Endothelial cell of umbilical vein (primary cell): ENCODE measurements at places on chromosomes 2 and 18. TPM values are rescaled to one million over a fixed set of nuclear protein-coding genes. Genes with fewer than 3 reads are reported as not detected.

DNA sequence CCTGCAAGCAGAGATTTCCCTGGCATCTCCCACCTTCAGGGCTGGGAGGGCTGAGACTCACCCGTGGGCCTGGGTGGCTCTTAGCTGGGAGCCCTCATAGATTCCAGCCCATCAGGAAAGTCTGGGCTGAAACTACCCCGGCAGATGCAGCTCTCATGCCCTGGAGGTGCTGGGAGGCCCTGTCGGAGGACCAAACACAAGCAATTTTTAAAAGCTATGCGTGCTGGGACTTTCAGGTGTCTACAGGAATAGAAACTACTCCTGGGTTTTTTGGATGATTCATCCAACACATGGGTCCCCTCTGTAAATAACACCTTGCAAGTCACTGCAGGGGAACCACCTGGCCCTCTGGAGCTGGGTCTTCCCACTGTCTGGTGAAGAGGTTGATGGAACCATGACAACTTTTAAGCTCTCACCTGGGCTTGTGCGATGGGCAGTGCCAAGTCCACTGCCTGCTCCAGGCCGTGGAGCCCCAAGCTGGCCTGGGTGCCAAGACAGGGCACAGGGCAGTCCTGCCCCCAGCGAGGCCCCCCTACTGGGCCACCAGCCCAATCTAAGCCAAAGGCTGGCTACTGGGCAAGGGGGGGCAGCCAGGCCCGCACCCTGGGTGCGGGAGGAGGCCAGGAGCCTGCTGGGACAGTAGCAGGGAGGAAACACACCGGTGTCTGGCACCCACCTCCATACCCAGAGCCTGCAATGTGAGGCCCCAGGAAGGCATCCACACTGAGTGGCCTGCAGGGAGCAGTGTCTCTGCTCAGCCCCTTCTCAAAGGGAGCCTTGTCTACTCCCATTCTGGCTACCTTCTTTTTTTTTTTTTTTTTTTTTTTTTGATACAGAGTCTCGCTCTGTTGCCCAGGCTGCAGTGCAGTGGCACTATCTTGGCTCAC, 1.1 kb upstream of the GPR55 start:
- H3K36me3 ChIP-seq, result no peaks in the 10 kb centered on the region
- no peak for DNase-seq
- no peak overlapping the region for H3K4me3 ChIP-seq
- no peaks in the 10 kb centered on the region for H3K4me1 ChIP-seq
- no peak overlapping the region for H3K27ac ChIP-seq

The CYRIA gene
- total RNA-seq, result 38.4 and 40.3 TPM in 2 replicates

- no peaks in the 10 kb centered on the region for H3K4me1 ChIP-seq
- no peak for DNase-seq
- H3K36me3 ChIP-seq, result no peaks in the 10 kb centered on the region
- no peak overlapping the region for H3K27ac ChIP-seq
- H3K27me3 ChIP-seq, result no peaks in the 10 kb centered on the region
Observed at GRCh38 chr2:102193074-102193473, 6.3 kb downstream of the IL1RL2 start.

DNA sequence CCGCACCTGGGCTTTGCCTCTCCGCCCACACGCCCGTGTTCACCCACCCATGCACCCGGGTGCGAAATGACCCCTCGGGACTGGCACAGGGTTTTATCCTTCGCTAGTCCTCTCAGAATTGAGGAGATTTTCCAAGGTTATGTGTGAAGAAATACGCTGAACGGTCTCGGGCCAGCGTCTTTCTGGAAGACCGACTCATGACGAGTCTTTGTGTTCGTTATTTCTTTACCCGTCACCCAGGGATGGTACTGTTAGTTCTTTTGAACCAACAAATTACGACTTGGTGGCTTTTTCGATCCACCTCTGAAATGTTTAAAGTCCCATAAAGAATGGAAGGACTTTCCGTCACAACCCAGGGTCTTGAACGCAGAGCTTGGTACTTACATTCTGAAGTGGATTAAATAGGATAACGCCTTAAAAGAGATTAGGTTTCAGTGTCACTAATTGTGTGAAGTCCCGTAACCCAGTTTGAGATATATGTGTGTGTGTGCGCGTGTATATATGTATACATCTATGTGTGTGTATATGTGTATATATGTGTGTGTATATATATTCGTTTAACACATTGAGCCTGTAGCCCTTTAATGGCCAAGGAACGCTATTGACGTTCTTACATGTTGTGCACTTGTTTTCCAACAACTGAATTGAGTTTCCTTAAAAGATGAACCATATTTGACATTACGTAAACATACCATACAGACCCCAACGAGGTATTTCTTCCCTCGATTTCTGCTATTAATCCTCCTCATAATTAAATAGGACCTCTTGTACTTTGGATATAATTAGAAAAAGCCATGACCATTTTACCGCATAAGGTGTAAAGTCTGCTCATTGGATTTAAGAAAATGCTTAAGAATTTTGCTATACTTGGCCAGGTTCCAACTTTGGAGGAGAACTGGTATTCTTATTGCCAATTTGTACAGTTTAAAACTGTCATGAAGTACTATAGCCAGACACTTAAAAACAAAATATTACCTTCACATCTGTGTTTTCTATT, 889 bp downstream of the ZC3H15 start:
- H3K27ac ChIP-seq, result peak overlapping the region; percentile 89
- no peaks in the 10 kb centered on the region for H3K27me3 ChIP-seq
- H3K36me3 ChIP-seq, result no peaks in the 10 kb centered on the region
- peak overlapping the region; percentile 84 for H3K4me3 ChIP-seq
- H3K4me1 ChIP-seq, result peaks cover 19% of the 10 kb centered on the region
- peak; percentile 68 for DNase-seq

- H3K4me3 ChIP-seq, result no peak overlapping the region
- no peak overlapping the region for H3K27ac ChIP-seq
- no peaks in the 10 kb centered on the region for H3K36me3 ChIP-seq
- DNase-seq, result no peak
- no peaks in the 10 kb centered on the region for H3K4me1 ChIP-seq
- no peaks in the 10 kb centered on the region for H3K27me3 ChIP-seq
Observed at GRCh38 chr2:107776362-107776761, 50.3 kb upstream of the RGPD4 start.

DNA sequence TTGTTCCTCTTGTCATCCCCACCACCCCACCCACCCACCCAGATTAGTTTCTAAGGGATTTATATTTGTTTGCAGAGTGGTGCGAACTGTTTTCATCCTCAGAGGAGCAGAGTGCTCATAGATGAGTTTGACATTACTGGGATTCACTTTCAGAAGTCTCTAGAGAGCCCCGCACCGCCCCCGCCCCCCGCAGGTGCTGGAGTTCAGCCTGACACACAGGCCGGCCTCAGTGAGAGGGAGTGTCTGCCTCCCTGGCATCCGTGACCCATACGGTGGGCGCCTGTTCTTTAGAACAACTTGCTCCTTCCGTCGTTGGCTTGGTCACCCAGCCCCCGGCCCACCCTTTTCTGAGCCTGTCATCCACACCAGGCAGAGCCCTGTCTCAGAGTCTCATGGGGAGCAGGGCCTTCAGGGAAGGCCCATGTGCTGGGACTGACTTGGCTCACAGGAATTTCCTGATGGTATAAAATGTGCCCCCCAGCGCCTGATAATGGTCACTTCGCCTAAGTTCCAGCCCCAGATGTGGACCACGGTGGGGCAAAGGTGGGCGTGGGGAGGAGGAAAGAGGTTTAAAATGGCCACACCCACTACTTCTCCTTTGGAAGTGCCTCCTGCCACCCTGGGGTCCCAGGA, 44.3 kb downstream of the HPCAL1 start:
- no peaks in the 10 kb centered on the region for H3K27me3 ChIP-seq
- peak; percentile 23 for DNase-seq
- no peak overlapping the region for H3K4me3 ChIP-seq
- no peaks in the 10 kb centered on the region for H3K36me3 ChIP-seq
- H3K4me1 ChIP-seq, result peaks cover 31% of the 10 kb centered on the region

GRCh38 chr2:155309483-155309882, 611.0 kb downstream of the KCNJ3 start:
- H3K4me3 ChIP-seq, result no peak overlapping the region
- H3K4me1 ChIP-seq, result no peaks in the 10 kb centered on the region
- no peak overlapping the region for H3K27ac ChIP-seq
- H3K27me3 ChIP-seq, result no peaks in the 10 kb centered on the region

The CYTIP gene
- total RNA-seq, result not detected in 2 replicates

GRCh38 chr2:38279201-38279600, 97.9 kb downstream of the ATL2 start:
- DNase-seq, result no peak
- peaks cover 2% of the 10 kb centered on the region for H3K27me3 ChIP-seq
- no peaks in the 10 kb centered on the region for H3K4me1 ChIP-seq
- no peaks in the 10 kb centered on the region for H3K36me3 ChIP-seq
- H3K27ac ChIP-seq, result no peak overlapping the region

The RND3 gene
- total RNA-seq, result 132 and 158 TPM in 2 replicates

The SERPINB7 gene
- total RNA-seq, result not detected in 2 replicates

- no peak overlapping the region for H3K27ac ChIP-seq
- peaks cover 38% of the 10 kb centered on the region for H3K36me3 ChIP-seq
- no peak for DNase-seq
- no peaks in the 10 kb centered on the region for H3K27me3 ChIP-seq
Observed at GRCh38 chr2:241352227-241352626, 3.9 kb upstream of the FARP2 start.

The RSAD2 gene
- total RNA-seq, result 0.09 and 0.18 TPM in 2 replicates

DNA sequence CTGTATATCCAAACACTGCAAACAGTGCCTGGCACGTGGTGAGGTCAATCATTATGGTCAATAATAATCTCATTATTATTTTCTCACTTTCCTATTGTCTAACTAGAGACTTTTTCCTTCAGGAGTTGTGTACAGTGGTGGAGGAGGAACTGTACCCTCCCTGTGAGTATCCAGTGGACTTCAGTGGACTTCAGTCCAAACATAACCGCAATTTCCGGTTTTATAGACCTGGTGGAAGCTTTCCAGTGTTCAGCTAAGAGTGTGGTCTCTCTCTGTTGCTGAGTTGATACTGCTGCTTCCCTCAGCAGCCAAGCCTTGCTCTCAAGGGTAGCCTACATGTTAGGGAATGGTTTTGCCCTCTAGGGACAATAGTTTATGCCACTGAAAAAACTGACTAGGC, 447.1 kb downstream of the TMEM182 start:
- H3K4me1 ChIP-seq, result no peaks in the 10 kb centered on the region
- H3K36me3 ChIP-seq, result no peaks in the 10 kb centered on the region
- H3K27me3 ChIP-seq, result no peaks in the 10 kb centered on the region
- no peak overlapping the region for H3K27ac ChIP-seq
- DNase-seq, result no peak
